Amniotic stem cell (primary cell): ENCODE measurements at places on chromosomes 2 and 18.

DNA sequence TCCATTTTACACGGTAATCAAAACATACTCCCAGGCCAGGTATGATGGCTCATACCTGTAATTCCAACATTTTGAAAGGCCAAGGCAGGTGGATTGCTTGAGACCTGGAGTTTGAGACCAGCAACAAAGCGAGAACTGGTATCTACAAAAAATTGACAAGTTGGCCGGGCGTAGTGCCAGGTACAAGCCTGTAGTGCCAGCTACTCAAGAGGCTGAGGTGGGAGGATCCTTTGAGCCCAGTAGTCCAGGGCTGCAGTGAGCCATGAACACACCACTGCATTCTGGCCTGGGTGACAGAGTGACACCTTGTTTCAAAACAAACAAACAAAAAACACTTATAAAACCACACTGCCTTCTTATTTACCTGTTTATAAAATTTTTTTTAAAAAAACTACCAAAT, 80.8 kb downstream of the GAREM1 start:
- no peak for DNase-seq

- peak; percentile 38 for DNase-seq
These were observed 906.1 kb downstream of the SLC4A3 start for GRCh38 chr2:220533485-220533884.

DNA sequence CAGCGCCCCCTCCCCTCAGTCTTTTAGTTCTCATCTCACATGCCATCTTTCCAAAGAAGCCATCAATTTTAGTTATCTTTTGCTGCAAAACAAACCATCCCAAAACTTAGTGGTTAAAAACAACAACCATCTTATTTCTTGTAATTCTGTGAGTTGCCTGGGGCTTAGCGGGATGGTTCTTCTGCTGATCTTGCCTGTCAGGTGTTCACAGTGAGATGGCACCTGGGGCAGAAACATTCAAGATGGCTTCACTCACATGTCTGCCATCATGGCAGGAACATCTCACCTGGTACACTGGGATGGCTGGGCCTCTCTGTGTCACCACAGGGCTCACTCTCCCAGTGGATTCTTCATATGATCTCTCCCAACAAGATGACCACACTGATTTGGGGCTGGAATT, 144.5 kb upstream of the MSH6 start:
- no peak for DNase-seq

DNA sequence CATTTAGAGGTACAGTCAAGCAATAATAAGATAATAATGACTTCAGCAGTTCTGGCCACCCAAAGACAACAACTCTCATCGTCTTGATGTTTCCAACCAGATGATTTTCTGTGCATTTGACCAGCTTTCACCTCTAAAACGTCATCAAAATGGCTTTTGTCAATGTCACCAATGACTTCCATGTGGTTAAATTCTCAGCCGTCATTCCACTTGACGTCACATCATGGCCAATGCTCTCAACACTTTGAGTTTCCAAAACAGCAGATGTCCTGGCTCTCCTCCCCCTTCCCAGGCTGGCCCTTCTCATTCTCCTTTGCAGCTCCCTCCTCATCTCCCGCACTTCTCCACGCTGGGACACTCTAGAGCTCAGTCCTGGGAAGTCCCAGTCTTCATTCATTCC, 258.3 kb downstream of the BCL2 start:
- no peak for DNase-seq

GRCh38 chr2:160652236-160652635, 158.6 kb upstream of the RBMS1 start:
- DNase-seq, result no peak

- DNase-seq, result no peak
These were observed 349.2 kb downstream of the INSIG2 start for GRCh38 chr2:118437501-118437900.
